ENCODE measurements at places on chromosomes 5 and 9. TPM values are rescaled to one million over a fixed set of nuclear protein-coding genes. Genes with fewer than 3 reads are reported as not detected.

The PTGES gene
- 0.74 TPM for total RNA-seq

The BASP1 gene
- 1.2 TPM for total RNA-seq

The TAF11L10 gene
- total RNA-seq: not detected

The AKNA gene
- total RNA-seq: 246 TPM

The PITX1 gene
- 0.76 TPM for total RNA-seq

GRCh38 chr5:150278916-150279315 is 10.7 kb downstream of the CAMK2A start:
- no peaks in the 10 kb centered on the region for H3K36me3 ChIP-seq
- H3K4me3 ChIP-seq: no peak overlapping the region
- H3K27ac ChIP-seq: no peak overlapping the region

GRCh38 chr9:121895818-121896544 is 197.1 kb downstream of the TTLL11 start:
- H3K36me3 ChIP-seq: peaks cover 3% of the 10 kb centered on the region
- H3K4me3 ChIP-seq: no peak overlapping the region
- H3K4me1 ChIP-seq: no peaks in the 10 kb centered on the region
- H3K27ac ChIP-seq: no peak overlapping the region

DNA sequence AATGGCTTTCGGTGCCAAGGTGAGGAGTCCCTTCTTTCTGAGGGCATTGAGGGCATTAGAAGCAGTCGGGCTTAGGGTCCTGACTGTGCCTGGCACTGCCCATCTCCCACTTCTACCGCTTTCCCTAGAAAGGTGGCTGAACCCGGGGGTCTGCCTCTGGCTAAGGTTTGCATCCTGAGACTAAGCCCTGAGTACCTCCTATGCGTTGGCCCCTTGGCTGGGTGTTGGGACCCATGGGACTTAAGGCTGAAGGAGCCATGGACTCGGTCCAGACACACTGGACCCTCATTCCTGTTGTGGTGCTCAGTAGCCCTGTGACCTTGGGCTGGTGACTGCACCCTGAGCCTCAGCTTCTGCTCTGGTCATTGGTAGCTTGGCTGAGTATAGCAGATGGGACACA is 23.9 kb downstream of the DAB2IP start:
- no peaks in the 10 kb centered on the region for H3K4me1 ChIP-seq
- no peaks in the 10 kb centered on the region for H3K36me3 ChIP-seq
- no peak overlapping the region for H3K27ac ChIP-seq
- DNase-seq: no peak
- H3K4me3 ChIP-seq: no peak overlapping the region

DNA sequence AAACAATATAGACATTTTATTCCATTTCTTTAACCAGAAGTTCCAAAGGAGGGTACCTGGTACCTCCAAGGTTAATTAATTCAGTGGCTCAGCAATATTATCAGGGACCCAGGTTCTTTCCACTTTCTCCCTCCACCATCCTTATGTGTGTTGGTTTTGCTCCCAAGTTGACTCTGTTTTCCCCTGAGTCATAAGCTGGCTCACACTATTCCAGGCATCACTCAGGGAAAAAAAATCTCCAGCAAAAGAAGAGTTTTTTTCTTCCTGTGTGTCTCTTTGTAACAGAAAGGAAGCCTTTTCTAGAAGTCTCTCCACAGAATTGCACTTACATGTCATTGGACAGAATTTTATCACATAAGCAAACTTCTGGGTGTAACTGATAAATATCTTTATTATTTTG is 31.2 kb upstream of the GALNT10 start:
- H3K4me3 ChIP-seq: no peak overlapping the region
- H3K27me3 ChIP-seq: peaks cover 58% of the 10 kb centered on the region
- no peak overlapping the region for H3K27ac ChIP-seq

DNA sequence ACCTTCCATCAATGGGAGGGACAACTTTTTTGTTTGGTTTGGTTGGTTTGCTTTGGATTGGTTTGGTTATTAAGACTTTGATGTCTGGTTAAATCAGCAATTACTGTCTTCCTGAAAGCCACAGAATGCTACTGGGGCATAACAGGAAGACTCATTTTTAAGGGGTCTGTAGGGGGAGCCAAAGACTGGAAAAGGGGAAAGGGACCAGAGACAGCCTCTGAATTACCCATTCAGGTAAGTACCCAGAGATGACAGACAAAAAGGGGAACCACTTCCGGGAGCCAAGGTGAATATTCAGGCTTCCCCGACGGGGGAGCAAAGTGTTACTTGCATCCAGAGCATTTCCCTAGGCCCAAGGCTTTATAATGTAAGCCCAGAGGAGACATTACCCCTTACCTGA is 4.6 kb upstream of the FEM1C start:
- no peak overlapping the region for H3K27ac ChIP-seq
- H3K4me1 ChIP-seq: peaks cover 12% of the 10 kb centered on the region
- peaks cover 6% of the 10 kb centered on the region for H3K27me3 ChIP-seq
- H3K4me3 ChIP-seq: no peak overlapping the region

DNA sequence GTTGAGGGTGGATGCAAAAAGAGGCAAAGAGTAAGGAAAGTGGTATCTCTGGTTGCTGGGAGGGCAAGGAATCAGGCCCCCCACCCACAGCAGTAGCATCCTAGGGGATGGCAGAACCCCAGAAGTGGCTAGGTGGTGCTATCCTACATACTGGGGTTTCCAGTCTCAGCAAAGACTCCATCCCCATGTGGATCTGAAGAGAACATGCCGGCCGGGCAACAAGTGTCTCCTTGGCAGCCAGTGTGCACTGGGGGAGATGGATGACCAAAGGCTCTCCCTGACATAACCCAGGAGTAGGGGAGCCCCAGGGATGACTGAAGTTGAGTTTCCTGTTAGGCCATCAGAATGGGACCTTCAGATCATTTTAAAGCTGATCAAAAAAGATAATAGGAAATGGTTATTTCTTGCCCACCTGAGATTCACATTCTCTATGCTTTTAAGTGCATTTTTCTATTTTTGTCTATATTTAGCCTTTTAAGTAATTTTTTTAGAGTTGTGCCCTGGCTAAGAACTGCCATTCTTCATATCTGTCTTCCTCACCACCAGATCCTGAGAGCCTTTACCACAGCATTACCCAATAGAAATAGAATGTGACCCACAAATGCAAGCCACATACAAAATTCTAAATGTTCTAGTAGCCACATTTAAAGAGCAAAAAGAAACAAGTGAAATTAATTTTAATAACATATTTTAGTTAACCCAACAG is 78.7 kb upstream of the SMIM23 start:
- no peaks in the 10 kb centered on the region for H3K4me1 ChIP-seq
- H3K4me3 ChIP-seq: no peak overlapping the region
- H3K36me3 ChIP-seq: no peaks in the 10 kb centered on the region
- no peak overlapping the region for H3K27ac ChIP-seq
- H3K27me3 ChIP-seq: peaks cover 20% of the 10 kb centered on the region

DNA sequence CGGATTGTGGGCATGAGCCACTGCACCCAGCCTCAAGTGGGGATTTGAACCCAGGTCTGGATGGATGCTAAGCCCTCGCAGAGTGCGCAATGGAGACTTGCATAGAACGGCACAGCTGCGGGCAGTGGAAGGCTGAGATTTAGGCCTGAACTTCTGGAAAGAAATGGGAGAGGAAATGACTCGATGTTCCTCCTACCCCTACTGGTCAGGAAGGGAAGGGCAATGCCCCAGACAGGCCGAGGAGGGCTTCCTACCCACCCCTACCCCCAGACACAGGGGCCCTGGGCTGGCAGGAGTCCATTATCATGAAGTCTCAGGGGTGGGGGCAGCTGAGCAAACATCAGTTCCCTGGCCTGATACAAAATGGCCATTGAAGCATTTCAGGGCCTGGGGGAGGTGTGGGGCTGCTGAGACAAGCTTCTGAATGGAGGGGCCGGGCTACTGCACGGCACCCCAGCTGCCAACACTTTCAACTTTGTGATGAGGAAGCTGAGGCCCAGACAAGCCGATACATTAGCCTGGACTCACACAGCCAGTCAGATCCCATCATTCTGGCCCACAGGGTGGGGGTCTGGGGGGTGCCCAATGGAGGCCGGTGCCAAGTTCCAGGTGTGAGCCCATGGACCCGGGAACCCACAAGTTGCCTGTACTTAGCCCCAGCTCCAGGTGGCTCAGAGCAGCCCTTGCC is 13.5 kb upstream of the WDR38 start:
- no peak overlapping the region for H3K27ac ChIP-seq
- no peaks in the 10 kb centered on the region for H3K4me1 ChIP-seq
- DNase-seq: no peak
- no peaks in the 10 kb centered on the region for H3K36me3 ChIP-seq
- no peak overlapping the region for H3K4me3 ChIP-seq
- peaks cover 27% of the 10 kb centered on the region for H3K27me3 ChIP-seq

DNA sequence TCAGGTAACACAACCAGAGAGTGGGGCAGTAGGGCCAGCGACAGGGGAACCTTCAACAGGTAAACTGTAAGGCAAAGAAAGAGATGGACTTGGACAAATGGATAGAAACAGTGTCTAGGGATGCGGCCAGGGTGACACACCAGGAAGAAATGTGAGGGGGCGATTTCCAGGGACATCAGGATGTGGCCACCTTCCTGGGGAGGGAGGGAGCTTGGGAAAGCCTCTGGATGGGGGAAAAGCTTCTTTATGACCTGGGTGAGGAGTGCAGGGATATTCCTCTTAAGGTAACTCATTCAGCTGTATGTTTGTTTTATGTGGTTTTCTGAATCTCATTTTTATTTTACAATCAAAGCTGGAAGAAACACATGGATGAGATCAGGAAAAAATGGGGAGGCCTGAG is 11.9 kb upstream of the NXNL2 start:
- no peak for DNase-seq
- no peak overlapping the region for H3K27ac ChIP-seq
- H3K27me3 ChIP-seq: peaks cover 26% of the 10 kb centered on the region
- H3K4me3 ChIP-seq: no peak overlapping the region
- no peaks in the 10 kb centered on the region for H3K36me3 ChIP-seq

GRCh38 chr5:125198270-125198974 is 452.0 kb upstream of the ZNF608 start:
- no peak overlapping the region for H3K27ac ChIP-seq
- no peaks in the 10 kb centered on the region for H3K4me1 ChIP-seq
- H3K36me3 ChIP-seq: no peaks in the 10 kb centered on the region
- H3K27me3 ChIP-seq: peaks cover 5% of the 10 kb centered on the region
- H3K4me3 ChIP-seq: no peak overlapping the region
- DNase-seq: no peak

DNA sequence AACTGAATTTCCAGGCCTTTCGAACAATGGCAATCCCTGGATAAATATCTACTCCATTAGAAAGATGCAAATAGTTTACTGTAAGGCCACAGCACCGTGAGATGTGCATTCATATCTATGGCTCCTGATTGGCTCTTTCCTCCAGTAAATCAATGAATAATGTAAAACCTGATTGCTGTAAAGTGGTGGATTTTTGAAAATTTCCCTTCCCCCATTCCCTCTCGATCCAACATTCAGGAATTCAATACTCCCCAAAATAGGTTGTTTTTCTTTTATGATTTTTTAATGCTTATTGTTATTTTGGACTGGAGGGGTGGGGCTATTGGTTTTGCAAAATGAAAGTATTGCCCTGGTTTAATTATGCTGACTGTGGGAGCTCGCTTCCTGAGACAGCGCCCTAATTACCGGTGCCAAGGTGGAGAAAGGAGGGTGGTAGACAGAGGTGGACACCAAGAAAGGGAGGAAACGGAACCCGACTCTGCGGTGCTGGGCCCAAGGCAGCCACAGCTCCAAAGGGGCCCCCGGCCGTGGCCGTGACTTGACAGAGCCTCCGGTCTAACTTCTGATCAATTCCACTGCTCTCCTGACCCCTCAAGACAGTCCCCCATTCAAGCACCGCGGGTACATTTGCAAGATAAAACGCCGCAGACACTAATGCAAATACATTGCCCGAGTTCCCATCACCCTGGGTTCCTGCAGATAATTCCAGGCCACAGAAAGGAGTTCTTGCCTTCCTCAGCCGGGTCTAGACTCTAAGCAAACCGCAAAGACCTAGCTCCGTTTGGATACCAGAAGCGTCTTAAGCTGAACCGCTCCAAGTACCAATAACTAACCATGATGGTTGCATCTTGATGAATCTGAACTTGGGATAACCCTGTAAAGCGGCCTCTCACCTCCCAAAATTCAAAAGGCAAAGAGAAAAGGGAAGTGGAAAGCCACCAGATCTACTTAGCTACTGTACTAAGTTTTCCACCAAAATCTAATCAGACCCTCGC is 211.2 kb downstream of the MEF2C start:
- peaks cover 13% of the 10 kb centered on the region for H3K36me3 ChIP-seq
- peaks cover 47% of the 10 kb centered on the region for H3K4me1 ChIP-seq
- no peak for DNase-seq
- peak overlapping the region; percentile 46 for H3K27ac ChIP-seq
- H3K27me3 ChIP-seq: peaks cover 86% of the 10 kb centered on the region
